ENCODE measurements at places on chromosomes 13 and 19.

GRCh38 chr13:108083056-108083455 lies 132.3 kb downstream of the LIG4 start:
- no peak for DNase-seq

- DNase-seq: no peak
Measured at GRCh38 chr13:49690133-49690994, 922 bp downstream of the EBPL start.

GRCh38 chr13:28574617-28575142 lies 79.8 kb upstream of the FLT1 start:
- DNase-seq: no peak

- DNase-seq: no peak
Measured at GRCh38 chr19:43337737-43338136, 15.7 kb upstream of the CD177 start.

GRCh38 chr13:105272660-105273631 lies 1262.5 kb downstream of the EFNB2 start:
- DNase-seq: no peak

- no peak for DNase-seq
Measured at GRCh38 chr13:41231786-41232185, 31.6 kb downstream of the MTRF1 start.

DNA sequence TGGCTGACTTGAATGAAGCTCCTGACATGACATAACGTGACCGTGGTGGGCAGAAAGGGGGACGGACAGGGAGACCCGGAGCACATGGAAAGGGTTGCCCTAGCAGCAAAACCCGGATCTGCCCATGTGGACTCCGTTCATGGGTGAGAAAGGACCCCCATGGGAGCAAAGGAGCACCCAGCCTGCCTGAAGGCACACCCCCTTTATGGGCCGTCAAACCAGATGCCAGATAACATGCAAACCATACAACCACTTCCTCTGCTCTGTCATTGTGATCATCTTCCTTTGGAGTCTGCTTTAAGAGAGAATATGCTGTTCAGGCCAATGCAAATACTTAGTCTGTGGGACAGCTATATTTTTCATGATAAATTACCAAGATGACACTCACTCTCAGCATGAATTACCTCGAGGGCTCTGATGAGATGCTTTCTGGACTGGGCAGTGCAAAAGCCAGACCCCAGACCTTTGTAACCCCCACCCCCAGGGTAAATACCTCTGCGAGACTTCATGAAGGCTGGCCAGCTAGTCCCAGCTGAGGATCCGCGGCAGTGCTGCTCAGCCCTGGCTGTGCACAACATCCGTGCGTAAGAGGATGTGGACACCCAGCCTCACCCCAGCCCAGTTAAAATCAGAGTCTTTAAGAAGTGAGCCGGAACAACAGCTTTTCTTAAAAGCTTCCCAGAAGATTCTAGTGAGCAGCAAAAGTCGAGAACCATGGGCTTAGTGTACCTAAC lies 126.6 kb downstream of the USP12 start:
- DNase-seq: no peak

GRCh38 chr19:58460039-58460438 lies 6.8 kb upstream of the ZNF324 start:
- DNase-seq: no peak

DNA sequence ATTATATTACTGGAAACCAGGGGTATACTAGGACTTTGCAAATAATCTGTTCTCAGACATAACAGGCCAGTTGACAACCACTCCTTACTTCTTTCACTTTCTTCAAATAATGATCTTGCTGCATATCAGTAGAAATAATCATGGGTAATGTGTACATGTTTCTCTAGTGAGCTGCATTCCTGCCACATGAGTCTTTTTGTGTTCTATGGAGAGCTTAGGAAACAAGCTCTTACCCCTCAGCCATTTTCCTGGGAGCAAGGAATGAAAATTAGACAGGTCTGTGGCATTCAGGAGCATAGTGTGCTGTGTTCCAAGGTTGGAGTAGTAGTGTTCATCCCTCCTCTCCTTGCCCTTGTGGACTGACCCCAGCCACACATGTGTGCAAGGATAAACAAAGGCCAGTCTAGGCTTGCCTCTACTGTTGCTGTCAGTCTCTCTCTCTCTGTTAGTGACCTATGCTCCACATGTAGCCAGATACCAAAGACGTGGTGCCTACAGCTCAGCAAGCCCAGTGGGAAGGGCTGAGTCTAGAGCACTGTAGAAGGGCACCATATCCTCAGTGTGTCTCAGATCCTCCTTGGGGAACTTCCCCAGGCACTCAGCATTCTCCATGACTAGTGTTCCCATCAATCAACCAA lies 11.5 kb upstream of the OXGR1 start:
- DNase-seq: no peak

GRCh38 chr13:107231944-107232343 lies 664.0 kb upstream of the ARGLU1 start:
- no peak for DNase-seq

DNA sequence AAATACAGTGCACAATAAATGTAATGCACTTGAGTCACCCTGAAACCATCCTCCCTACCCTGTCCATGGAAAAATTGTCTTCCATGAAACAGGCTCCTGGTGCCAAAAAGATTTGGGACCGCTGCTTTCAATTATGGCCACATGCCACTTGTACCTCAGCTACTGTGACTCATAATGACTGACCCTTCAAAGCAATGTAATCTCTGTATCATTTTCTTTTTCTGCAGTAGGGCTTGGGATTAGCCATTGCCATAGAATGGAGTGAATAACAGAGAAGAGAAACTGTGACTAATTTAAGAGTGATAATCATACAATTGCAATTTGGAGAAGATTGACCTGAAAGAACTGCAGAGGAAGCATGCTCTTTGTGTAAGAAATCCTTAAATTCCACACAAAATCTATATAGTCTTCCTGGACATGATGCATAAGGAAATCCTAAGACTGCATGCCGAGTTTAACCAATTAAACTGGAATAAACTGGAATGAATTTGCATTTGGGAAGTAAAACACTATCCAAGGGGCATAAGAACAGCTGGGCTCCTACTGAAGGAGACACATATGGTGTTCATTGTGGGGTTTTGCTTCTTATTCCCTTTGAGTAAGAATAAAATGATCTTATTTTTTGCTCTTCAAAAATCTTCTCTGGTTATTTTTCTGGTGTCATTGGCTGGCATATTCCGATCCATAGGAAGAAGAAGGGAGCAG lies 59.5 kb upstream of the SLC7A1 start:
- no peak for DNase-seq

Measured in stimulated activated CD4-positive, alpha-beta T cell treated with anti-CD3 and anti-CD28 coated beads, TNF-alpha, amount 100 ng/mL, for 1 hour (primary cell).